Upper lobe of right lung (tissue), 1 donor: ENCODE measurements at places on chromosomes 6 and 20. TPM values are rescaled to one million over a fixed set of nuclear protein-coding genes. Genes with fewer than 3 reads are reported as not detected.

Gene RBBP8NL
- total RNA-seq, result 0.64 TPM

Gene COL9A3
- total RNA-seq, result 1.1 TPM

Gene BFSP1
- 2.7 TPM for total RNA-seq

Gene GLYATL3
- total RNA-seq, result not detected

Gene ELOVL5
- 80.4 TPM for total RNA-seq

Gene LKAAEAR1
- total RNA-seq, result not detected

Gene TBXT
- total RNA-seq, result not detected

Gene ZSCAN31
- total RNA-seq, result 28.5 TPM

Gene SIRPB2
- 14.3 TPM for total RNA-seq

Gene DEFB132
- total RNA-seq, result not detected

Gene RWDD2A
- total RNA-seq, result 3.5 TPM

Gene LYRM4
- 20.4 TPM for total RNA-seq

Gene ZFP57
- total RNA-seq, result not detected

Gene SYCP2L
- total RNA-seq, result 0.58 TPM

Gene PI16
- total RNA-seq, result 3.4 TPM

Gene GPR63
- 0.55 TPM for total RNA-seq

- H3K4me3 ChIP-seq, result no peak overlapping the region
- H3K27me3 ChIP-seq, result no peaks in the 10 kb centered on the region
- no peak overlapping the region for H3K27ac ChIP-seq
- no peaks in the 10 kb centered on the region for H3K36me3 ChIP-seq
- no peak for DNase-seq
These were observed 18.5 kb downstream of the CST8 start for GRCh38 chr20:23509247-23509913.

GRCh38 chr6:159067334-159067733 is 22.5 kb upstream of the TAGAP start:
- H3K27ac ChIP-seq, result no peak overlapping the region
- H3K27me3 ChIP-seq, result no peaks in the 10 kb centered on the region
- no peak for DNase-seq
- no peak overlapping the region for H3K4me3 ChIP-seq
- peaks cover 4% of the 10 kb centered on the region for H3K4me1 ChIP-seq
- H3K36me3 ChIP-seq, result no peaks in the 10 kb centered on the region

DNA sequence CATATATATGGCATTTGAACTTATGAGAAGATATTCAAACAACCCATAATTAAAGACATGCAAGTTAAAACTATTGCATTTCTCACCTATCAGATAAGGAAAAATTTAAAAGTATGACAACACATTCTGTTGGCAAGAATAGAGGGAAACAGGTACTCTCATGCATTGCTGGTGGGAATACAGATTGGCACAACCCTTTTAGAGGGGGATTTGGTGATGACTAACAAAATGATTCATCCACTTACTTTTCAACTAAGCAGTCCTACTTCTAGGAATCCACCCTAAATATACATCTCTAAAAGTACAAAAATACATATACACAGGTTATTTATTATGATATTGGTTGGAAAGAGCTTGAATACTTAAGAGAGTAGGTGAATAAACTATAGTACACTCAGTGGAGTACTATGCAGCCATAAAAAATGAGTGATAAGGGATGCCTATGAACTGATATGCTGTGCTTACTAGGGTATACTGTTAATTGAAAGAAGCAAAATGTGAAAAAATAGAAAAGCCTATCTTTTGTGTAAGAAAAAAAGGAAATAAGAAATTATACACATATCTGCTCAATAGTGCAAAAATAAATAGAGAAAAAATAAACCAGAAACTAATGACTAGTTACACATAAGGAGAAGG is 42.2 kb downstream of the ADAT2 start:
- no peaks in the 10 kb centered on the region for H3K27me3 ChIP-seq
- H3K36me3 ChIP-seq, result no peaks in the 10 kb centered on the region
- DNase-seq, result no peak
- H3K4me1 ChIP-seq, result no peaks in the 10 kb centered on the region

DNA sequence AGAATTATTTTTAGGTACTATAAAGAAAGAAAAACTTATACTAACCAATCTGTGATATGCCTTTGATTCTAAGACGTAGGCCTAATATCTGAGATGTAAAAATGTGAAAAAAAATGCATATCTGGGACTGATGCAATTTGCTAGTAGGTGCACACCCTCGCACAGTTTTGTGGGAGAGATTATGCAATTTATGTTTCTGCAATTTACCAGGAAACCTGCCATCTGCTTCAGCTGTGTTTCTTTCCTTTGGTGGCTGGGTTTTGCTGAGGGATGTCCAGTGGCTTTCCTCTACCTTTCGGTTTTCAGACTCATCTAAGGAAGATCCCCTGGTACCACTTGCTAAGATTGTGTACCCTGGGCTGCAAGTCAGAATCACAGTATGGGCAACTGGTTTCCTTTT is 186.9 kb downstream of the ZFP64 start:
- no peak overlapping the region for H3K27ac ChIP-seq
- H3K36me3 ChIP-seq, result no peaks in the 10 kb centered on the region
- H3K27me3 ChIP-seq, result no peaks in the 10 kb centered on the region
- H3K4me1 ChIP-seq, result no peaks in the 10 kb centered on the region

DNA sequence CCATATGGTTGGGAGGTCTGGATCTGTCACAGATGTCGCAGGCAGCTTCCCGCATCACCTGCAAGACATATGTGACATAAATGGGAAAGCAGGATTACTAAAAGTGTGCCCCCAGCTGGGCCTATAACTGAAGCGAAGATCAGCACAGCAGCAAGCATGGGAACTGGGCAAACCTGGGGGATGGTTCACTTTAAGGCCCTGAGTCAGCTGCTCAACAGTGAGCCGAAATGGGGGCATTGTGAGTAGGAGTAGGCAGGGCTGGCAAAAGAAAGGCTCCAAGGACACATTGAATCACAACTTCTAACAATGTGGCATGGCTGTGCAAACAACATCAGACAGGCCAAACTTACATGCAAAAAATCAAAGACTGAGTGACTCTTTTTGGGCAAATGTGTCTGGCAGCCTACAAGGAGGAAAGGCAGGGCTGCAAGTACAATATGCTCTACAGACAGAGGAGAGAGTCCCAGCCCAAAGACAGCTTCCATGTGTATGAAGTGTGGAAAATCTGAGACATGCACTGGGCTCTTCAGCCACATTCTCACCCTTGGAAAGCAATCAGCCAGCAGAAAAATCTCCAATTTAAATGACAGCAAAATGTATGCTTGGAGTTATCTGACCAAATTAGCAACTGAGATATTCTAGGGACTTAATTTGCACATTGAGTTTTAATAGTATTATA is 531.0 kb upstream of the MMS22L start:
- no peak overlapping the region for H3K4me3 ChIP-seq
- DNase-seq, result no peak
- H3K4me1 ChIP-seq, result no peaks in the 10 kb centered on the region
- no peaks in the 10 kb centered on the region for H3K36me3 ChIP-seq
- H3K27ac ChIP-seq, result no peak overlapping the region

DNA sequence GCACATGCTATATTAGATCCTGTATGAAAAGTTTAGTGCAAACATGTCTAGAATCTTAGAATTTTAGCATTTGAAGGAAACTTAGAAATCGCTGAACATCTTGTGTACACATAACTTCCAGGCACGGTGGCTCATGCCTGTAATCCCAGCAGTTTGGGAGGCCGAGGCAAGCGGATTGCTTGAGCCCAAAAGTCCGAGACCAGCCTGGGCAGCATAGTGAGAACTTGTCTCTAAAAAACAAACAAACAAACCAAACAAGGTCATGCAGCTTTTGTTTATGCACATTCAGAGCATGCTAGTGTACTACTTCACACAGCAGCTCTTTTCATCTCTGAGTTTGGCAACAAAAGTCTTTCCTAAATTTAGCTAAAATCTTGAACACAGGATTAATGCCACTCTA is 32.2 kb downstream of the CLVS2 start:
- no peaks in the 10 kb centered on the region for H3K27me3 ChIP-seq
- no peaks in the 10 kb centered on the region for H3K36me3 ChIP-seq
- no peak for DNase-seq
- H3K4me1 ChIP-seq, result no peaks in the 10 kb centered on the region
- H3K4me3 ChIP-seq, result no peak overlapping the region
- no peak overlapping the region for H3K27ac ChIP-seq

DNA sequence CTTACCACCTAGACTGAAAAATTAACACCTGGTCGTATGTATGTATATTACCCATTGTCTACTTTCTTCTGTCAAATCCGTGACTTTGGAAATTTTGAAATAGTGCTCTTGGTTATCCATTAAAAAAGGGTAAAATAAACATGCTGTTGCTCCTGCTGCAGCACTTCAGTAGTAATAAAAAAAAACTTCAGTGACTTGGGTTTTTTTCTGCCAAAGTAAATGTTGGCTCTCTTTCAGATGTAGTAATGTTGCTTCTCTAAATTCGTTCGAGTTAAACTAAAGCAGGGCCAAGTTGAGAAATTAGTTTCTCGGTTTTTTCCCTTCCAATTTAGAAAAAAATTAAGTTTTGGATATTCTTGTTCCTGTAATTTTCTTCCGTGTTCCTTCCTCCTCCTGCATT is 34.2 kb downstream of the JARID2 start:
- no peaks in the 10 kb centered on the region for H3K36me3 ChIP-seq
- no peak for DNase-seq
- no peaks in the 10 kb centered on the region for H3K27me3 ChIP-seq
- no peak overlapping the region for H3K4me3 ChIP-seq
- peaks cover 33% of the 10 kb centered on the region for H3K4me1 ChIP-seq
- H3K27ac ChIP-seq, result no peak overlapping the region

DNA sequence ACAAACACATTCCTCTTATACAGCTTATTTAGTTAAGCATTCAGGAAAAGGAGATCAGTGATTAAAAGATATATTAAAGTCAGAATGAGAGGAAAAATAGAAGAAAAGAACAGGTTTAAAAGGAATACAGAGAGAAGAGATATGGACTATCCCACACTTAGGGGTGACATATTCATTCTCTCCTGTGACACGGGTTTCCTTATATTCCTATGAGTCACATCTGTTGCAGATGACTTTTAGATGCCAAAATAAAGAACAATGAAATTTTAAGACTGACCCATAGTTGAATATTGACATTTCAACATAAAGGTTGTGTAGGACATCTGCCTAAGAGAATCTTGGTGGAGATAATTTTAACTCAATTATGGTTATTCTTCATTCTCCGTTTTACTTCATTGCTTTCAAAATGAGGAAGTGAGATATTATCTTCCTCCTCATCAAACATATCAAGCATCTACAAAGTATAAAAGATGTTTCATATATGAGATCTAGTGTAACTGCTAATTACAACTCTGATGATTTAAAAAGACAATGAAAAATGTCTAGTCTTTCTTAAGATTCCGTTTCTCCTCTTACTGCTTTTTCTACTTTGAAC is 1336.7 kb upstream of the CITED2 start:
- H3K27me3 ChIP-seq, result no peaks in the 10 kb centered on the region
- DNase-seq, result no peak
- H3K36me3 ChIP-seq, result no peaks in the 10 kb centered on the region
- no peak overlapping the region for H3K4me3 ChIP-seq

DNA sequence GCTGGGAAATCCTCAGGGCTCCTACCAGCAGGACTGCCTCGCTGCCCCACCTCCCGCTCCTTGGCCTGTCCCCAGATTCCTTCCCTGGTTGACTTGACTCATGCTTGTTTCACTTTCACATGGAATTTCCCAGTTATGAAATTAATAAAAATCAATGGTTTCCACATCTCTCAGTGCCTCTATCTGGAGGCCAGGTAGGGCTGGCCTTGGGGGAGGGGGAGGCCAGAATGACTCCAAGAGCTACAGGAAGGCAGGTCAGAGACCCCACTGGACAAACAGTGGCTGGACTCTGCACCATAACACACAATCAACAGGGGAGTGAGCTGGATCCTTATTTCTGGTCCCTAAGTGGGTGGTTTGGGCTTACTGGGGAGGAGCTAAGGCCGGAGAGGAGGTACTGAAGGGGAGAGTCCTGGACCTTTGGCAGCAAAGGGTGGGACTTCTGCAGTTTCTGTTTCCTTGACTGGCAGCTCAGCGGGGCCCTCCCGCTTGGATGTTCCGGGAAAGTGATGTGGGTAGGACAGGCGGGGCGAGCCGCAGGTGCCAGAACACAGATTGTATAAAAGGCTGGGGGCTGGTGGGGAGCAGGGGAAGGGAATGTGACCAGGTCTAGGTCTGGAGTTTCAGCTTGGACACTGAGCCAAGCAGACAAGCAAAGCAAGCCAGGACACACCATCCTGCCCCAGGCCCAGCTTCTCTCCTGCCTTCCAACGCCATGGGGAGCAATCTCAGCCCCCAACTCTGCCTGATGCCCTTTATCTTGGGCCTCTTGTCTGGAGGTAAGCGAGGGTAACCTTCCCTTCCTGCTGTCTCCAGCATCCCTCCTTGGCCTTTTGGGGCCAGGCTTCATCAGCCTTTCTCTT is at the start of gene CFB:
TSS of gene CFB (plus strand) at position 589 of the 863 bp plus-strand sequence. CDS start at position 716, 127 bp downstream.
- DNase-seq, result peak; percentile 79
- peaks cover 14% of the 10 kb centered on the region for H3K4me1 ChIP-seq
- peaks cover 12% of the 10 kb centered on the region for H3K36me3 ChIP-seq
- H3K4me3 ChIP-seq, result peak within 1 kb of the TSS; percentile 23
- peak within 1 kb of the TSS; percentile 84 for H3K27ac ChIP-seq
- no peaks in the 10 kb centered on the region for H3K27me3 ChIP-seq

DNA sequence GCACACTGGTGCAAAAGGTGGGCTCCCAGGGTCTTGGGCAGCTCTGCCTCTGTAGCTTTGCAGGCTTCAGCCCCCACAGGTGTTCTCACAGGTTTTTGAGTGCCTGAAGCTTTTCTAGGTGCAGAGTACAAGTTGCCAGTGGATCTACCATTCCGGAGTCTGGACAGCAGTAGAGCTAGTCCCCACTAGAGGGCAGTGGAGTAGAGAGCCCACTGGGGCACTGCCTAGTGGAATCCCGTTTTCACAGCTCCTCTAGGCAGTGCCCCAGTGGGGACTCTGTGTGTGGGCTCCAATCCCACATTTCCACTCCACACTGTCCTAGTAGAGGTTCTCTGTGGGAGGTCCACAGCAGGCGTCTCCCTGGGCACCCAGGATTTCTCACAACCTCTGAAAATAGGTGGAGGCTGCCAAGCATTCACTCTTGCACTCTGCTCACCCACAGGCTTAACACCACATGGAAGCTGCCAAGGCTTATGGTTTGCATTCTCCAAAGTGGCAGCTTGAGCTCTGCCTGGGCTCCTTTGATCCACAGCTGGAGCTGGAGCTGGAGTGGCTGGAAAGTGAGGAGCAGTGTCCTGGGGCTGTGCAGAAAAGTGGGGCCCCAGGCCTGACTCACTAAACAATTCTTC is 86.3 kb upstream of the PROKR2 start:
- no peak overlapping the region for H3K27ac ChIP-seq
- no peaks in the 10 kb centered on the region for H3K27me3 ChIP-seq
- H3K4me1 ChIP-seq, result no peaks in the 10 kb centered on the region
- no peak for DNase-seq
- H3K36me3 ChIP-seq, result no peaks in the 10 kb centered on the region

- H3K36me3 ChIP-seq, result no peaks in the 10 kb centered on the region
- no peaks in the 10 kb centered on the region for H3K4me1 ChIP-seq
These were observed 93.5 kb downstream of the ERMARD start for GRCh38 chr6:169844946-169845345.

GRCh38 chr20:44909872-44910689 is at the start of gene PABPC1L:
Gene PABPC1L, plus strand, starts transcription at chr20:44910060. Its CDS starts 84 bp downstream, at chr20:44910144.
- H3K27ac ChIP-seq, result no peak within 1 kb of the TSS
- DNase-seq, result peak; percentile 92
- H3K36me3 ChIP-seq, result peaks cover 47% of the 10 kb centered on the region
- peak within 1 kb of the TSS; percentile 65 for H3K4me3 ChIP-seq
- H3K27me3 ChIP-seq, result no peaks in the 10 kb centered on the region
